ENCODE measurements at places on chromosomes 16 and 17. TPM values are rescaled to one million over a fixed set of nuclear protein-coding genes. Genes with fewer than 3 reads are reported as not detected.

- no peak for DNase-seq
These were observed 12.4 kb downstream of the MRPL58 start for GRCh38 chr17:75024686-75025397.

DNA sequence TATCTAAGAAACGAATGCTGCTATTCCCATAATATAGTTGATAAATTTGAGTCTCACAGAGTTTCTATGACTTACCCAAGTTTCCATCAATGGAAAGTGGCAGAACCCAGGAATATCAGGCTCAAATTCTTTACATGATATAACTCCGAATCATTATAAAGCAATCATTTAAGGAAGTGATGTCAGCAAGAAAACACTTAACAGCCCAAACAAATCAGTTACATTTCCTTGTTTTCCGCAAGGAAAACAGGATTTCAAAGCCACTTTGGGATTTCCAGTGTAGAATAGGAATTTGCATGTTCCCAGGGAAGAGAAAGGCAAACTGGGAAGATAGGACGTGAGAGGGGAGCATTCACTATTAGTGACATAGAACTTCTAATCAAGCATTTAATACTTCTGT lies 311.4 kb upstream of the GOT2 start:
- no peak for DNase-seq

DNA sequence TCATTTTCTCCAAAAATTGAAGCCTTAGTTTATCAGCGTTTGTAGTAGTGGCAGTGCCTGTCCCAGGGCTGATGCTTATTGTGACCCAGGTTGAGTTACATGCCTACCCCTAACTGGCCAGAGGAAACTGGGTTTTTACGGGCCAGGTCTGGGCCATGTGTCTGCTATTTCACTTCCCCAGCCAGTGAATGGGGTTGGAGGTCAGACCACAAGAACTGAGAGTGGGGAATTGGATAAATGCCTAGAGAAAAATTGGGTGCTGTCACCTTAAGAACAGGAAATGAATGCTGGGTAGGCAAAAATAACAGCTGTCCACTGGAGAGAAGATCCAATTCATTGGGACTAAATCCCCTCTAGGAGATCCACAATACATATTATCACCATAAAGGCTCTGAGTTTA lies 5.2 kb downstream of the ADPRM start:
- no peak for DNase-seq

GRCh38 chr17:57459286-57459915 lies 203.1 kb downstream of the MSI2 start:
- DNase-seq = no peak

GRCh38 chr17:46002311-46002972 lies 3.4 kb downstream of the STH start:
- peak; percentile 77 for DNase-seq

GRCh38 chr17:77462553-77463497 lies 322.1 kb downstream of the SEC14L1 start:
- no peak for DNase-seq

Gene SP6
- total RNA-seq = 5.3 TPM

GRCh38 chr17:58329810-58330537 lies 1.4 kb upstream of the TSPOAP1 start:
- DNase-seq = no peak

Gene IGSF6
- total RNA-seq = 13.2 TPM

Gene TXNDC17
- total RNA-seq = 125 TPM

GRCh38 chr17:9729034-9729650 lies 62.2 kb downstream of the DHRS7C start:
- DNase-seq = peak; percentile 18

GRCh38 chr16:62254372-62254771 lies 218.1 kb upstream of the CDH8 start:
- DNase-seq = no peak

GRCh38 chr16:10280262-10281170 lies 98.3 kb upstream of the GRIN2A start:
- no peak for DNase-seq

Gene SLC47A1
- total RNA-seq = 8.8 TPM

DNA sequence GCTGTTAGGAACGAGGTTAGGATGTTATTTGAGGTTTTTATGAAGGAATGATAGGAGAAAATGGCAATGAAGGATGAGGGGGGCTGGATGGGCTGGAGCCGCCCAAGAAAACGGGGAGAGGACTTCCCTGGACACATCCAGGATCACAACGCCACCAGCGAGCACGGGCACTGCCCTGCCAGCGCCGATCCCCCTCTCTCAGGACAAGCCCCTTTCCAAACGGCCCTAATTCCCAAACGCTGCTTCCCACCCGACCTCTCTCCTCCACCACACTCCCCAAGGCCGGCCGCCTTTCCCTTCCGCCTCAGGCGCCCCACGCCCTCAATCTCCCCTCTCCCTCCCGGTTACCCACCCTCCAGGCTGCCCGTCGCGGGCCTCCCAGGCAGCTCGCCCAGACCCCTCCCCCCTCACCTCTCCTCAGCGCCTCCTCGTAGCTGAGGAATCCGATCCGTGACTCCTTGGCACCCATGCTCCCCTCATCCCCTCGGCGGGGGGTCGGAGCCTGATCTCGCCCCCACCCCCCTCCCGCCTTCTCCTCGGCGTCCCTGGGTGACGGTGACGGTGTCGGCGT lies 377 bp downstream of the USP32 start:
- no peak for DNase-seq

GRCh38 chr16:86316967-86317812 lies 193.1 kb upstream of the FOXF1 start:
- DNase-seq = no peak

Gene KREMEN2
- 0.33 TPM for total RNA-seq
